HTR-8/SVneo (cell line): ENCODE measurements at places on chromosomes 6 and 20.

DNA sequence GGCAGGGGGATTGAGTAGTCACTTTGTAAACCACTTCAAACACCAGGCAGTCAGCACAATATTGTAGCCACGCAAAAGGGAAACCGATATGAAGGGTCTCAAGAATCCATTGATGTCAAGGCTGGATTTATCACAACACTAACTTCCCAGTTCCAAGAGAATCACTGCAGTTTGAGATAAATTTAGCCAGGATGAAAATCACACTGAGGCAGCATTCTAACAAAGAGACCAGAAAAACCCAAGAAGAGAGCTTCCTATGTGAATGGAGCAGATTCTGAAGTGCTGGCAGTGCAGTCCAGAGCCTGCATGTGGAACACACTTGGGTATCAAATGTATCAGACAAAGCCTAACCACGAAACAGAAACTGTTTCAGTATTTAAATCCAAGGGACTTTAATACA is 84.6 kb downstream of the KIF16B start:
- no peak for DNase-seq

DNA sequence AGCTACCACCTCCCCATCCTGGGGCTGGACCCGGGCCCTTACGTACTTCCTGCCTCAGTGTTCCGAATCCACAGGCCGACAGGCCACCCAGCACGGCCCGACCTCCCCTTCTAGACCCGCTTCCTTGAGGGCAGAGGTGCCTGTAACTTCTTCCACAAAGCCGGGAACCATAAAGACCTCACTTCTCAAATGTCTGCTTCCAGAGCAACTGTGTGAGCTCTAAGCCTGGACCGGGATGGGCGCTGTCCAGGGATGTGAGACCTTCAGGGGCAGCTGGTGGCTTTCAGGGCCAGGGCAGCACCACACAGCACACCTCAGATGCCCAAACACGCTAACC is 9.3 kb downstream of the SLC2A4RG start:
- no peak for DNase-seq

GRCh38 chr6:85107701-85108100 is 342.2 kb upstream of the NT5E start:
- no peak for DNase-seq

- DNase-seq: no peak
These were observed 94.1 kb downstream of the LRRC1 start for GRCh38 chr6:53888931-53889330.

DNA sequence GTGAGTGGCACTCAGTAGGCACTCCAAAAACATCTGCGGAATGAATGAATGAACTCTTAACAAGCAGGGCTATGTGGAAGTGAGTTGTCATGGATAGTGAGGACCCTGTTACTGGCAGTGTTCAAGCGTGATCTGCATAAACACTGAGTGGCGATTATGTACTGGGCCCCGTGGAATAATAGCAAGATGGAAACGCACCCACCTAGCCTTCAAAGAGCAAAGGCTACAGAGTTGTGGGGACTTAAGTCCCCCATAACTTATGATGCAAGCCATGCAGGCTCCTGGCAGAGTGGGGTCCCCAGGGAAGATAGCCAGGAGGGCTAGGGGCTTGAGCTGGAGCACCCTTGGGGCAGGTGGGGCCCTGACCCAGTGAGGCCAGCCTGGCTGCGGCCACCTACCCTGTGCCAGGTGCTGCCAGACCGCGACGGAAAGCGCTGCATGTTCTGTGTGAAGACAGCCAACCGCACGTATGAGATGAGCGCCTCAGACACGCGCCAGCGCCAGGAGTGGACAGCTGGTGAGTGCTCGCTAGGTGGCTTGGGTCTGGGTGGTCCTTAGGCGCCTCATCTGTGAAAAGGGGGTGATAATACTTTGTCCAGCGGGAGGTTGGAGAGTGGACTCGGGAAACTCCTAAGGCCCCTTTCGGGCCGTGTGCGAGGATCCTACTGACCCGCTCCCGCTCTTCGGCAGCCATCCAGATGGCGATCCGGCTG is 20.0 kb downstream of the DEF6 start:
- DNase-seq: no peak

GRCh38 chr6:143346004-143346403 is 104.5 kb downstream of the ADAT2 start:
- no peak for DNase-seq
